ENCODE measurements at places on chromosomes 6 and 20.

GRCh38 chr6:144149558-144149893, 791 bp upstream of the STX11 start:
- DNase-seq = no peak

- DNase-seq = no peak
Measured at GRCh38 chr6:23277521-23278179, 708.3 kb downstream of the HDGFL1 start.

DNA sequence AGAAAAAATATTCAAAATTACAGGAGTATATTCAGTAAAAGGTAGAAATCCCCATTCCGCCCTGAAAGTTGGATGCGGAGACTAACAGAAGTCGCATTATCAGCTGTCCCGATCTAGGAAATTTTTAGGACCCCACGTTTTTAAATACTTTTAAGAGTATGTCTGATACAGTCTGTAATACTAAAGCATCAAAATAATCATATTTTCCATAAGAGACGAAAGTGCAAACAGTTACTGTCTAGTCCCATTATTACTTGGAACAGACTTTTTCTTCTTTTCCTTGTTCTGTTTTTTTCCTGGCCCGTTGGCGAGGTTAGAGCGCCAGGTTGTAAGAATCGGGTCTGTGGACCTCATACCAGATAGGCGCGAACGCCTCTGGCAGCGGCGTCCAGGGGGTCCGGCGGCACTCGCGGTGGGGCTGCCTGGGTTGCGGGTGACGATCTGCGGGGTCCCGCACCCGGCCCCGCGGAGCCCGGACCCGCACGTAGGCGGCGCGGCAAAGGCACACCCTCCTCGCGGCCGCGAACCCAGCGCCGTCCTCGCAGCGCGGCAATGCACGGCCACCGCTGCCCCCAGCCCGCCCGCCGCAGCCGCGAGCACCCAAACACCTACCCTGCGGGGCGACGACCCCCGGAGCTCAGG, 460 bp downstream of the PLAGL1 start:
- DNase-seq = peak; percentile 3

DNA sequence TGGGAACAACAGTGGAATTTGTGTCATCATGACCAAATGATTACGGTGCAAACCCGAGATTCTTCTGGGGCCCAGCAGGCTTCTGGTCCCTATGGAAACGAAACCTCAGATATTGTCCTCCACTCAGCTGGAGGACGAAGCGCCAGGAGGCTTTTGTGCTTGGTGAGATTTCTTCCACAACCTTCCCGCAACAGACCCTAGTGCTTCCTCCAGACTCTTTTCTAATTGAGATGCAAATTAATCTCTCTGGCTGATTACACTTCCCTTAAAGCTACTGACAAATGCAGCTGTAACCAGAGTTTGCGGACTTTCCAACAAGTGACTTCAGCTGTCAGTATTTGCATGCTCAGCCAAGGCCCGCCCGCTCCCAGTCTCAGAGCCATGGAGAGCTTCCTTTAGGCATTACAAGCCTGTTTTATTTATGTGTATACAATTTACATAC, 96.0 kb downstream of the INSM1 start:
- DNase-seq = peak; percentile 25

DNA sequence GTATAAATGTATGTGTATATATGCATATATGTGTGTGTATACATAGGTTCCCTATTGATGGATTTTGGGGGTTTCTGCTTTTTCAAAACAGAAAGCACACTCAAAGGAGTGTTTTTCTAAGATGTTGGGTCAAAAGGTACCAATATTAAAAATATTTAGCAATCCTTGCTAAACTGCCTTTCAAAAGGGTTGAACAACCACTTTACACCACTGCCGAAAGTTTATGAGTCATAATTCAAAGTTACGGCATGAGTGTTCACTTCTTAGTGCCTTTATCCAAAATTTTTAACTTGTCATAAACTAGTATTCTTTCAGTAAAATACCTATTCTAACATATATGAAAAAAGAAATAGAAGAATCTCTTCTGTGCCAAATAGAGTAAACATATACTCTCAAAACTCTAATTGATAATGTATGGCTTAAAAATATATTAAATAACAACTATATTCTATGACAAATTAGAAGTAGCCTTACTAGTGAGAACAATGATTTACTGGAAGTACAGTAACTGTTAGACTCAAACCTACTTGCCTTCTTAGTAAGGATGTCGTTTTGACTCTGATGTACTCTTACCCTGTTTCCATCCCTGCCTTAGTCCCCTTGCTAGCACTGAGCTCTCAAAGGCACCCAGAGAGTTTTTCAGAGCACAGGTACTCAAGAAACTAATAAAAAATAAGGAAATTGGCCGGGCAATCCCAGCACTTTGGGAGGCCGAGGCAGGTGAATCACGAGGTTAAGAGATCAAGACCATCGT, 136.1 kb downstream of the INSM1 start:
- DNase-seq = no peak

DNA sequence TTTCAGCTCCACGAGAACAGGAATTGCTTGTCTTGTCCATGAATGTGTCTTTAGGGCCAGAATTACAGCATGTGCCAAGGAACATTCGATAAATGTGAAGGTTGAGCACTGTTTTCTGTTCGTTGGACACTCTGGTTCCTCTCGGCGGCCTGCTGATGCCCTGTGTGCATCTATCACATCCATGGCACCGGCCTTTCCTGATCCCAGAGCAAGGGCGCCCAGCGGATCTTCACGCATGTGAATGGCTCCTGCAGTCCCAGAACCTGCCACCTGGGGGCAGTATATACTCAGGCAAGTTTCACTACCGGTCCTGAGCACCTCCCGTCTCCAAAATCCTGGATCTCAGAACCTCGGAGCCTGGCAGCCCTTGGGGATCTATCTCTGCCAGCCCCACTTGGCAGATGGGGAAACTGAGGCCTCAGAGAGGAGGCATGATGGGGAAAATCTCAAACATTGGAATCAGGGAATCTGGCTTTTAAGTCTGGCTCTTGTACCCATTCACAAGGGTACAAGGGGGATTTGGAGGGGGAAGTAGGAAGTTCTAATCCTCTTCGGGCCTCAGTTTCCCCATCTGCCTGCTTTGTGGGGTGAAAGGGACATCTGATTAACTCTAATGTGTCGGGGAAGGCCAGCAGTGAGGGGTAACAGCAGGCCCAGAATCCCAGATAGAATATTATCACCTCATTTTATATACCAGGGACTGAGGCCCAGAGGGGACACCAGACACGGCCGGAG, 4.3 kb upstream of the CEBPB start:
- peak; percentile 73 for DNase-seq

- no peak for DNase-seq
Measured at GRCh38 chr6:45637611-45638257, 260.0 kb upstream of the SUPT3H start.

DNA sequence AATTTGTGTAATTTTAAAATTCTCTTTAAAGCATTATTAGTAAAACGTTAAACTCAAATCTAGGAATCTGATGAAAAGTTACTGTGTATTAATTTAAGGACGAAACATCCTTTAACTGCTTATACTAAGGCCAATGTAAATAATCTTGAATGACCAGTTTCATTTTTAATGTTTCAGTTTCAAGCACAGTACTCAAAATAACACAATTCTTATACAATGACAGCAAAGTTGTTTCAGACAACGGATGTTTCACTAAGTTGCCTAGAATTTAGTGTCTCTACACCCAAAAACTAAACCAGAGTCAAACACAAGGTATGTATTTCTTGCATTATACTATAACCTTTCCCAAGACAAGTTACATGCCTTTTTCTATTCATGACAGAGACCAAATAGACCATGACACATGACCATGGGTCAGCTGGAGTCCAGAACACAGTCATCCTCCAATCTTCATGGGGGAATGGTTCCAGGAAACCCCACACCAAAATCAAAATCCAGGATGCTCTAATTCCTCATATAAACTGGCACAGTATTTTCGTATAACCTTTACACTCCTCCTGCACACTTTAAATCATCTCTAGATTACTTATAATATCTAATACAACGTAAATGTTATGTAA, 7.7 kb downstream of the PHIP start:
- no peak for DNase-seq

DNA sequence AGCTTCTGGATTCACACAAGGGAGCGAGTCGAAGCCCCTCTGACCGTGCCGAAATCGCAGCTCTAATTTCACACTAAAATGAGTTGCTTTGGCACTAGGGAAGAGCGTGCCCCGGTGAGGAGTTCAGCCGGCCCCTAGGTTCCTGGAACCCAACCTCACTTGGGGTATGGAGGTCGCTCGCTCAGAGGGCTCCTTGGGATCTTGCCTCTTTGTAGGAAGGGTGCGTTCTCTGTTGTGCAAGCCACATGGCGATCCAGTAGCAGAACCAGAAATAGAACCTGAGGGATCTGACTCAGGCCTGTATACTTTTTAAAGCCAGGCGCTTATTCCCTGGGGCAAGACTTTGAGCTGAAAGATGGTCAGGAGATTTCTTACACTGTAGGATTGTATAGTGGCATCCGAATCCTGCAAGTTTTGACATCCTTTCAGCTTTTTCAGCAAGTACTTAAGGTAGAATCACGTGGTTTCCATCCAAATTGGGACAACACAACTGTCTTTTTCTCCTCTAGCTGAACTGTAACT, 861 bp upstream of the RALGAPA2 start:
- peak; percentile 2 for DNase-seq

DNA sequence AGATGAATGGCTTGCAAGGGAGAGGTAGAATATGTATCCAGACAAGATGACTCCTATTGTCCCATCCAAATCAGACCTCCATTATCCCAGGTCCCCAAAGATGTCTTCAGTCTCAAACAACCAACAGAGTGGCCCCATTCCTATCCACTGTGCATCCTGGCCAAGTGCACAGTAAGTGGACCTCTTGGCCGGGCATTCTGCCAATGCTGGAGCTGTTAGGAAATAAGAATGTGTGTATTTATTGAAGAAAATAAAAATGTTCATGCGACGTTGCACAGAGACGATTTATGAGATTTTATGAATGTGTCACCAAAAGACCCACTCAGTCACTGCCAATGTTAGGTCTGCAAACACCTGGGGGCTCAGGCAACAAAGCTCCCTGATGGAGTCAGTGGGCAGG, 196.0 kb downstream of the MAFB start:
- peak; percentile 49 for DNase-seq

DNA sequence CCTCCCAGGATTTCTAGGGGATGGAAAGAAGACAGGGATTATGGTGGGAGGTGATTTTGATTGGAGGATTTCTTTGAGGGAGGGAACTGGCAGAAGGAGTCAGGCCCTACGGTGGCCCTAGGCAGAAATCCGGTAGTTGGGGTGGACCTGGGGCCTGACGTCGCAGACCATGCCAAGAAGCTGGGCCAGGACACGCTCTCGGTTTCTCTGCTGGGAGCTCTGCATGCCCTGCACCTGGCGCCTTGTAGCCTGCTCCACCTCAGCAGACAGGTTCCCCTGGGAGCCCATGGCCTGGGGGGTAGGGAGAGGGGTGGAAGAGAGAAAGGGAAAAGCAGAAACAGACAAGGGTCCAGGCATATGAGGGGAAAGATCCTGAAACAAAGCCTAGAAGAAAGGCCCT, 1.1 kb downstream of the ATP6V1G2 start:
- no peak for DNase-seq

DNA sequence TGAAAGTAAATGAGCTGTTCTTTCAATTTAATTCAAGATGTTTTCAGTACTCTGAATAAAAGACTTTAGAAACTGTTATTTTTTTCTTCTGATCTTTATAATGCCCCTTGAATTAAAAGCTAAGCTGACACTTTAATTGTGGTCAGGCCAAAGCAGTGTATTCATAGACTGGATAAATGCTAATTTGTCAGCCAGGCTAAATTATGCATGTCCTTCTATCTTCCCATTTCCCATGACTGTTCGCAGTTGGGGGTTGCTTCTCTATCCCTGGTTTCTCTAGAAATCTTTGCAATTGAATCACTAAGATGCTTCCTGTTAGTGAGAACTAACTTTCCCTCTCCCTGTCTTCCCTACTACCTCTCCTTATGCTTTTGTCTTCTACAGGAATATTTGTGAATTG, 396.2 kb downstream of the RFPL4B start:
- DNase-seq = peak; percentile 58

- DNase-seq = peak; percentile 10
Measured at GRCh38 chr6:109447878-109448555, 7.5 kb downstream of the SMPD2 start.

DNA sequence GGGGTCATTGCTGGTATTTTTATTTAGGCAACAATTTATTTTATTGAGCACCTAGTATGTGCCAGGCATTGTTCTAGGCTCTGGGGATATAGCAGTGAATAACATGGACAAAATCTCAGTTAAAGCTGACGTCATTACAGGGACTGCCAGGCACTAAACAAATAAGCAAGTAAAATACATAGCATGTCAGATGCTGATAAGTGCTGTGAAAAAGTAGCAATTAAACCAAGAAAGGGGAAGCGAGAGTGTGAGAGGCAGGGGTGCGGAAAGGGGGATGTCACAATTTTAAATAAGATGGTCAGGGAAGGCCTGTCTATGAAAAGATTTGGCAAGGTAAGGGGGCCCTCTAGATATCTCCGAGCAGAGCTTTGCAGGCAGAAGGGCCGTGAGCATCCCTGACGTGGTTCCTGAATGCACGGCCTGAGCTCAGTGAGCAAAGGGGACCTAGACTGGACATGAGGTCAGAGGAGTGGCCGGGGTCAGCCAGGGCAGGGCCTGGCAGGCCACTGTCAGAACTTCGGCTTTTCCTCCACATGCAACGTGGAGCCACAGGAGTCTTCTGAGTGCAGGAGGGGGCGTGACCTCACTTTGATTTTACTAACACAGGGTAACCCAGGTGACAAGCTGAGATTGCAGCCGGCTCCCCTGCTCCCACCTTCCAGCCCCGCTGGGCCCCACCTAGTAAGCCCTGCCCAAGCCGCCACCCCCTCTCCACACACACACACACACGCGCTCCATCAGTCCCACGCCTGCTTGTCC, 24.2 kb upstream of the SIRPA start:
- DNase-seq = no peak

DNA sequence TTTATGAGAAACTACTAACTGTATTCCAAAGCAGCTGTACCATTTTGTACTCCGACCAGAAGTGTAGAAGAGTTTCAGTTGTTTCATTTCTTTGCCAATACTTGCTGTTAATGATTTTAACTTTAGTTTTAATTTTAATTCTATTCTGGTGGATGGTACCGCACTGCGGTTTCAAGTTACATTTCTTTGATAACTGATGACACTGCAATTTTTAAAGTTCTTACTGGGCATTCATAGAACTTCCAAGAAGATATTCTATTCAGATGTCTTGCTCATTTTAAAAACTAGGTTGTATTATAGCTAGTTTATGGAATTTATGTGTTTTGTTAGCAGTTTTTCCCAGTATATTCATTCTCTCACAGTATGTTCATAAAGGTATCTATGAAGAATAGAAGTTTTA, 63.8 kb upstream of the LYRM2 start:
- DNase-seq = no peak

GRCh38 chr20:12638633-12639312, 370.0 kb upstream of the SPTLC3 start:
- DNase-seq = no peak

GRCh38 chr20:53291548-53291947, 302.1 kb downstream of the ZNF217 start:
- DNase-seq = no peak

Data from fibroblast of skin of right biceps (primary cell).